ENCODE measurements at places on chromosomes 3 and 15. TPM values are rescaled to one million over a fixed set of nuclear protein-coding genes. Genes with fewer than 3 reads are reported as not detected.

DNA sequence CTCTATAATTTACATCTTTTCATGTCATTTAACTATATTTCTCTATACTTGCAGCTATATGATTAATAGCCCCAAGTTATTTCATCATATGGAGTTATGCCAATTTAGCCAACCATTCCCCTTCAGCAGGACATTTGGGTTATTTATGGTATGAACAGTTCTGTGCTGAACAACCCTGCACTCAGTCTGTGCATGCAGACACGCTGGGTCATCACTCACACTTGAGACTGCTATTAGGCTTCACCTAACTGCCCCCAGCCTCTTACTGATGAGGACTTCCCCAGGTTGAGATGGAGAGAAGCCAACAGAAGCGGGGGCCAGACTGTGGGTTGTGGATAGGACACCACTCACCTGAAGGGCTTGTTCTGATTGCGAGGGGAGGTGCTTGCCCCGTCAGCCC, 7.3 kb downstream of the TADA3 start:
- DNase-seq, result no peak

- DNase-seq, result no peak
Observed at GRCh38 chr3:8542190-8543135, 40.8 kb downstream of the LMCD1 start.

GRCh38 chr3:22585911-22586310, 617.2 kb upstream of the UBE2E2 start:
- no peak for DNase-seq

DNA sequence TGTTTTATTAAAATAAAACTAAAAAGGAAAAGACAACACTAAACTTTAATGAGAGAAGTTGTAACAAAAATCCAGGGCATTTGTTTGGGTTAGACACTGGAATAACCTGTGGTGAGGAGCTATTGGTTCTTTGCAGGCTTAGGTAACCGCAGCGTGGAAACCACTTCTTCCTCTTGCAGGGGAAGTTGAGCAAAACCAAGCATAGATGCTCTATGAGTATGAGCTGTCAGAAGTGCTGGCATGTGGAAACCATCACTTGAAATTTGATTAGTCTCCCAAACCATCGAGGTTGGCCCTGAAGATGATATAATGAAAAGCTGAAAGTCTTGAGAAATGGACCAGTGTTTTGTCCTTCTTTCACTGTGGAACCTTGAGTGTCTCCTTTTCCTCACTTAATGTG, 127.1 kb upstream of the RBMS3 start:
- no peak for DNase-seq

DNA sequence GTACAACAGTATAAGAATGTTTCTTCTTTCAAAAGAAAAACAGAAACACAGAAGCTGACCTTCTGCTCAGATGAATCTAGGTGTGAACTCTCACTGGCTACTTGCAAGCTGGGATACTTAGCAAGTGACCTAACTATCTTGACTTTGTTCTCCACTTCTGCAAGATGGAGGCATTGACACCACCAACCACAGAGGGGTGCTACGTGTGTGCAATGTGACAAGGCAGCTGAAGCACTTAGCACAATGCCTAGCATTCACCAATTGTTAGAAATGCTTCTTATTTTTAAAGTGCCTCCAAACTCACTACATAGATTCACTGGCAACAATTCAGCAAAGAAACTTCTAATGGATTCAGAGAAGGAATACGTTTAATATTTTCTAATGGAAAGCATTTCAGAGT, 331.4 kb upstream of the WNT5A start:
- DNase-seq, result peak; percentile 8

- DNase-seq, result peak; percentile 58
Observed at GRCh38 chr15:91572110-91572509, 281.4 kb upstream of the SLCO3A1 start.

The SLC41A3 gene
- total RNA-seq, result 29.8 TPM

The SI gene
- not detected for total RNA-seq

DNA sequence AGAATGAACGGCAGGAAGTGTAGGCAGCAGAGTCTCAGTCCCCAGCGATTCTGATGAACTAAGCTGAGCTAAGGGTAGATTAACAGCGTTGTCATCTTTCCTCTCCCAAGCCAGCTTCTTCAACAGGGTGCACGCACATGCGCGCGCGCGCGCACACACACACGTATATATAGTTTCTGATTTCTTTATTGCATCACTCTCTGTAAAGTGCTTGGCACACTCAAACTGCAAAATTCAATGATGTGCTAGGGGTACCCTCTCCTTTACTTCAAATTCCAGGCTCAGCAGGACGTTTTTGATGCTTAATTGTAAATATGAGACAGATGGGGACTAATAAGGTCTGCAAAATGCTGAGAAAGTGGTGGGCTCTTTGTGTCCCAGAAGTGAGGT, 26.1 kb upstream of the VPS8 start:
- DNase-seq, result no peak

GRCh38 chr15:27324886-27325615, 354.1 kb downstream of the GABRG3 start:
- DNase-seq, result no peak
